ENCODE measurements at places on chromosomes 4 and X.

- no peak for DNase-seq
These were observed 153.1 kb downstream of the NPNT start for GRCh38 chr4:106048250-106048971.

DNA sequence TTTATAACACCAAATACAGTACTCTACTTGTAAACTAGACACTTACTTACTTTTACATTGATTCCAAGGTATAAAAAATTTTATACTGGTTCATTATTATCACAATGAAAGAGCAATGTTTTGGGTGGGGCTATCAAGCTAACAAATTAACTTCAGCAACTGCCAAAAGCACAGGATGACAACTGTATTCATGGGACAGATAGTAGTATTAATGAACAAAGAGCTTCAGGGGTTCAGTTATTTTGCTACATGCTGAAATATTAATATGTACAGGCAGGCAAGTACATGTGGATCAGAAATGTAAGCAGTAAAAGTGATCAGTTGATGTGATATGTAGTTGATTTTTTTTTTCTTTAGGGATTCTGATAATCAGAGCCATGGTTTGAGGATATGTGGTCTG is 112.9 kb downstream of the NAA11 start:
- DNase-seq = no peak

DNA sequence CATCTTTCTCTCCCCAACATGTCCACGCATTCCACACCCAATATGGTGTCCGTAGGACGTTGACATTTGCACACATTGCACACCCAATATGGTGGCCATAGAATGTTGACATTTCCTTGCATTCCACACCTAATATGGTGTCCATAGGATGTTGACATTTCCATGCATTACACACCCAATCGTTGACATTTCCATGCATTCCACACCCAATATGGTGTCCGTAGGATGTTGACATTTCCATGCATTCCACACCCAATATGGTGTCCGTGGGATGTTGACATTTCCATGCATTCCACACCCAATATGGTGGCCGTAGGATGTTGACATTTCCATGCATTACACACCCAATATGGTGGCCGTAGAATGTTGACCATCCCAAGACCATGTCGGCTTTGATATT is 88.4 kb upstream of the SHOX start:
- DNase-seq = no peak

GRCh38 chr4:86044593-86044985 is 315.3 kb downstream of the MAPK10 start:
- no peak for DNase-seq

GRCh38 chr4:122117743-122118142 is 34.4 kb upstream of the BLTP1 start:
- DNase-seq = no peak

- no peak for DNase-seq
These were observed 548 bp downstream of the TLR1 start for GRCh38 chr4:38803833-38804653.

DNA sequence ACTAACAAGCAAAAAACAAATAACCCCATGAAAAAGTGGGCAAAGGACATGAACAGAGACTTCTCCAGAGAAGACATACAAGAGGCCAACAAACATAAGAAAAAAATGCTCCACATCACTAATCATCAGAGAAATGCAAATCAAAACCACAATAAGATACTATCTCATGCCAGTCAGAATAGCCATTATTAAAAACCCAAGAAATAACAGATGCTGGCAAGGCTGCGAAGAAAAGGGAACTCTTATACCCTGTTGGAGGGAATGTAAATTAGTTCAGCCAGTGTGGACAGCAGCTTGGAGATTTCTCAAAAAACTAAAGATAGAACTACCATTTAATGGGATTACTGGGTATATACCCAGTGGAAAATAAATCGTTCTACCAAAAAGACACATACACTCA is 79.6 kb downstream of the MAPK10 start:
- no peak for DNase-seq

DNA sequence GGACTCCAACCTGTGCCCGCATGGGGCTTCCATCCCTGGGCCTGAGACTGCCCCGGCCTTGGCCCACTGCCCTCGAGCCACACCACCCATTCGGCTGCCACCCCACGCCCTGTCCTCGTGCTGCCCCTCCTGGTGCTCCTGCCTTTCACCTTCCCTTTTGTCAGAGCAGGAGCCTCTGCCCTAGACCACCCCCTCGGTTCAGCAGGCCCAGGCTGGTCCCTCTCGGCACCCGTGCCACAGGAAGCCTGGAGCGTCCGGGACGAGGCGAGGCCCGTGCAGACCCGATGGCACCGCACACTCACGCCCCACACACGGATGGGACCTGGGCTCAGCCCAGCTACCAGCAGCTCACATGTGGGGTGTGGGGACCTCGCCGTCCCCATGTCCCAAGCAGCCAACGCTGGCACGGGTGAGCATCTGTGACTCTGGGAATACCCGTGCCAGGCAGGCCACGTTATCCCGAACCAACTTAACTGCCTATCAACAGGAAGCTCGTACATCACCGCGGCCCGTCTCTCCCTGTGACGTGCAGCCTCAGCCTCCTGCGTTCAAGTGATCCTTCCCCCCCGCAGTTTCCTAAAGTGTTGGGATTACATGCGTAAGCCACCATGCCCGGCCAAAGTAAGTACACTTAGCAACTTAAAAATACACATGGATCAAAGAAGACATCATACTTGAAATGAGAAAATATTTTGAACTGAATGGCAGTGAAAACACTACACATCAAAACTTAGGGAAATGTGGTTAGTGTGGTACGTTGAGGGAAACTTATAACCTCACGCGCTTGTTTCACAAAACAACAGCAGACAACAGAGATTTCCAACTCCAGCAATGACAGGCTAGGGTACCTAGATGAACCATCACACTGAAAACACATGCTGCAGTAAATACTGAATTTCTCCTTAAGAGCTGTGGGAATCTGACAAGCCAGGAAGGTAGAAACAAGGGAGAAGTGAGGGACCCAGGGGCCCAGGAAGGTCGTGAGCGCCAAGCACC is 29.0 kb downstream of the LRPAP1 start:
- DNase-seq = no peak

- DNase-seq = no peak
These were observed 72.8 kb upstream of the CAMK2D start for GRCh38 chr4:113834298-113834697.

GRCh38 chrX:109880629-109881028 is 122.3 kb upstream of the TMEM164 start:
- no peak for DNase-seq

GRCh38 chrX:123860983-123861382 is 1.1 kb downstream of the XIAP start:
- DNase-seq = no peak

- DNase-seq = no peak
These were observed 15.6 kb downstream of the BCORL1 start for GRCh38 chrX:129998021-129998420.

DNA sequence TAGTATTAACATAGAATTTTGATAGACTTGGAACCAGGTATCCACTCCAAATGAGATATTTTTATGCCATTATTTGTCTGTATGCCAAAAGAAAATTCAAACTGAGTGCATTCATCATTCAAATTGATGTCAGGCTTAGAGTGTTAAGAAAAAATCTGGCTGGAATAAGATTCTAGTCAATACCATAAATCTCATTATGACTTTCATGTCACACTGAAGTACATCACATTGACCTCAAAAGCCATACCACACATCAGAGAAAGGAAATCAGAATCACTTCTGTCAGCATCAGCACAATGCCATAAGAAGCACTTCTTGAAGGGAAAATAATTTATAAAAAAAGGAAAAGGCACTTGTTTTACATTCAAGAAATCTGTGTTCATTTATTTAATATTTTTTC is 119.0 kb upstream of the BMP3 start:
- DNase-seq = no peak

DNA sequence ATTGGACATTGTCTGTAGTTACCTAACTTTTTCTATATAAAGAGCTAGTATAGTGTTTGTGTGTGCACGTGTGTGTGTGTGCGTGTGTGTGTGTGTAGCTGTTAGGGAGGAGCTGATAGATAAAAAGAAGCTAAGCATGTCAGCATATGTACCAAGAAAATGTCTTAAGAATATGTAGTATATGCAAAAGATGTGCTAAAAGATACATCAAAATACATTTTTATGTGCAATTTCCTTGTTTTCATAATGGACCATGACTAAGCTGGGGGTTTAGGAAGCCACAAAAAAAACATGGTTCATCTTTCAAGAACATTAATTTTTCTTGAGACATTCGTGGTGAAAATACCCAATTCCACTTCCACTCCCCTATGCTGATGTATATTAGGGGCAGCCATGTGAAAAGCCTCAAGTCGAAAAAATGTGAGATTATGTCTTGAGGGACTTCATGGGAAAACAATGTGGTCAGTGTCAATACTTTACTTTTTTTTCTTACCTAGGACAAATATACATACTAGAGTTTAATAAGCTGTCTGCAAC is 1599.7 kb downstream of the ARAP2 start:
- no peak for DNase-seq

DNA sequence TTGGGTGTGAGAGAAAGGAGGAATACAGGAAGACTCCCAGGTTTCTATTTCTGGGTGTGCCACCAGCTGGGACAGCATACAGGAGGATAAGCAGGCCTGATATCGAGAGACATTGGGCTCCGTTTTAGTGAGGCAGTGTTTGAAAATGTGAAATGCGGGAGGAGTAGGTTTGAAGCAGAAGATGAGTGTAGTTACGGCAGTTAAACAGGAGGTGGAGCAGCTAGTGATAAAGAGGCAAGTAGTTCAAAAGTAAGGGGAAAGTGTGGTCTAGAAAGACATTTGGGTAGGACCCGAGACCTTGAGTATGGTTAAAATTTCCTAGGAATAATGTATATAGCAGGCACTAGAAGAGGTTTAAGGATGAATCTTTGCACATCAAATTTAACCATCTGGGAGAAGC is 42.4 kb downstream of the DCUN1D4 start:
- no peak for DNase-seq

DNA sequence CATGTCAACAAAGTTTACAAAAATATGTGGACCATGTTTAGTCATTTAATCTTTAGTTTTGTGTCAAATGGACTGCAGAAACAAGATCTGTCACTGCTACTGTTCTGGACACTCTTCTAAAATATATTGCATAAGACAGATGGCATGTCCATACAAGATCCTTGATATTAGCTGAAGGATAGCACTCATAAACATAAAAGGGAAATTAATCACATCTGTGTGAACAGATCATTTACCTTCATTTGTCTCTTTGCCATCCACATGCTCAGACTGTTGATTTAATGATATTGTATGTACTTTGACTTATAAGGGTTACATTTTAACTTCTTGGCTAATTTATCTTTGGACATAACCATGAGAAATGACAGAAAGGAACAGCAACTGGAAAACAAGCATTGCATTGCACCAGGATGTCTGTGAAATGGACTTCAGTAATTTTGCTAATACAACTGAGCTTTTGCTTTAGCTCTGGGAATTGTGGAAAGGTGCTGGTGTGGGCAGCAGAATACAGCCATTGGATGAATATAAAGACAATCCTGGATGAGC is at the start of gene UGT2B7:
Gene UGT2B7 (plus strand): TSS at position 364 of the 546 bp plus-strand sequence. CDS start 47 bp downstream, at position 411.
- no peak for DNase-seq

DNA sequence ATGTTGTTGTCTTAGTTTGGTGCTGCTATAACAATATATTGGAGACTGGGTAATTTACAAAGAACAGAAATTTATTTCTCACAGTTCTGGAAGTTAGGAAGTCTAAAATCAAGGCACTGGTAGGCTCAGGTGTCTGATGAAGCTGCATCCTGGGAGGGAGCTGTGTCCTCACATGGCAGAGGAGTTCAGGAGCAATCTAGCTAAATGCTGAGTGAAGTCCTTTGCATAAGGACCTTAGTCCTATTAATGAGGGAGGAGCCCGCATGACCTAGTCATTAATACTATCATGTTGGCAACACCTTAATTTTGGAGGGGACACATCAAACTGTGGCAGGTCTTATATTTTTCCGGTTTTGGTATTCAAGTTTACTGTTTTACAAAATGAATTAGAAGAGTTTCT is 36.0 kb upstream of the NSUN7 start:
- DNase-seq = no peak

GRCh38 chrX:150715184-150715583 is 22.0 kb downstream of the MTMR1 start:
- no peak for DNase-seq

GRCh38 chr4:2469192-2469984 is 482 bp downstream of the RNF4 start:
- no peak for DNase-seq

- no peak for DNase-seq
These were observed 37.4 kb upstream of the STS start for GRCh38 chrX:7109838-7110793.

Data from cortex of kidney (tissue), 1 donor.